SK-N-MC (cell line): ENCODE measurements at places on chromosomes 2 and 18.

DNA sequence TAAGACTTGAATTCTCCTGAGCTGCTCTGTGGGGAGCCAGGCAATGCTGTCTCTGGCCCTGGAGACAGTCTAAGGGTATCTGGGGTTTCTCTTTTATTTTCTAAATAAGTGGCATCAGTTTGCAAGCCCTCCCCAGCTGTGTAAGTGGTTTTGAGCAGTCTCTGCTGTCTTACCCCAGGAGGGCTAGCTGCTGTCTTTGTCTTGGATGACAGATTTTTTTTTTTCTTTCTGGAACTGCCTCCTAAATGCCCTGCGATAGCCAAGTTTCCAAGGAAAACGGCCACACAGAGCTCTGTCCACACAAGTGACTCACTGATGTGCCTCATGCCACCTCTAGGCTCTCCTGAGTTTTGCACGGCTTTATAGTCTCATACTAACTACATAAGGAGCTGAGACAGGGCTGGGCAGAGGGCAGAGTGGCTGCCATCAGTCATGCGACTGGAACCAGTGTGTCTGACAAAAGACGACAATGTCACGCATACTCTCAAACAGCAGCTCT lies 37.2 kb upstream of the THOC1 start:
- no peak for DNase-seq

GRCh38 chr2:23988371-23988770 lies 21.5 kb upstream of the MFSD2B start:
- no peak for DNase-seq

GRCh38 chr2:219423652-219424377 lies 5.6 kb downstream of the DES start:
- no peak for DNase-seq

- DNase-seq: no peak
Observed at GRCh38 chr2:119085613-119086012, 72.9 kb downstream of the C1QL2 start.

DNA sequence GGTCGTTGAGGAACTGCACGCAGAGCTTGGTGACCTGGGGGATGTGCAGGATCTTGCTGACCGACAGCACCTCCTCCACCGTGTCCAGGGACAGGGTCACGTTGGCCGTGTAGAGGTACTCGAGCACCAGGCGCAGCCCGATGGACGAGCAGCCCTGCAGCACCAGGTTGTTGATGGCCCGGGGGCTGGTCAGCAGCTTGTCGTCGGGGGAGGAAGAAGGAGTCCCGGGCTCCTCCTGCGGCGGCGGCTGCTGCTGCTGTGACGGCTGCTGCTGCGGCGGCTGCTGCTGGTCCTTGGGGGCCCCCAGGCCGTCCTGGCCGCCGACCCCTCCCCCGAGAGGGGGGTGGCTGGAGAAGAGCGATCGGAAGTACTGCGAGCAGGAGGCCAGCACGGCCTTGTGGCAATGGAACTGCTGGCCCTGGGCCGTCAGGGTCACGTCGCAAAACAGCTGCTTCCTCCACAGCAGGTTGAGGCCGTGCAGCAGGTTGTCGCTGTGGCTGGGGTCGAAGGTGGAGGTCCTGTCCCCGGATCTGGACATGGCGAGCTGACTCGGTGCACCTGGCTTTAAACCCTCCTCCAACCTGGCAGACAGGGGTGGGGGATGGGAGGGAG lies 2.7 kb downstream of the KLHL14 start:
- no peak for DNase-seq

GRCh38 chr2:70949086-70949485 lies 13.4 kb downstream of the ATP6V1B1 start:
- no peak for DNase-seq

DNA sequence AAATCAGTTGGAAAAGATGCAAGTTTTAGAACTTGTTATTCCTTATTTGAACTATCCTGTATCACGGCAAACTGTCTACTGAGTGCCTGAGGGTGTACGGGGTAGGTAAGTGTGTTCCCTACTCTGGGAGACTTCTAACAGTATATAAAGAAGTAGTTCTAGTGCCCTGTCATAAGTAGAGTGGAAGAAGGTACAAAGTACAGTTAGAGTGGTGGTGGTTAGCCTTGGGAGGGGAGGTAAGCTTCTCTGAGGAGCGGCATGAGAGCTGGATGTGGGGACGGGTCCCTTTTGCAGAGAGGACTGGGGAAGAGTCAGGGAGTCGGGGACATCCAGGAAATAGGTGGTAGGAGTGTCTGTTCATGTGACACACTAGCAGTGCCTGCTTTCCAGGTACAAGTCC lies 48.5 kb downstream of the DGKD start:
- DNase-seq: no peak

GRCh38 chr2:26692897-26693849 lies 651 bp downstream of the KCNK3 start:
- no peak for DNase-seq

DNA sequence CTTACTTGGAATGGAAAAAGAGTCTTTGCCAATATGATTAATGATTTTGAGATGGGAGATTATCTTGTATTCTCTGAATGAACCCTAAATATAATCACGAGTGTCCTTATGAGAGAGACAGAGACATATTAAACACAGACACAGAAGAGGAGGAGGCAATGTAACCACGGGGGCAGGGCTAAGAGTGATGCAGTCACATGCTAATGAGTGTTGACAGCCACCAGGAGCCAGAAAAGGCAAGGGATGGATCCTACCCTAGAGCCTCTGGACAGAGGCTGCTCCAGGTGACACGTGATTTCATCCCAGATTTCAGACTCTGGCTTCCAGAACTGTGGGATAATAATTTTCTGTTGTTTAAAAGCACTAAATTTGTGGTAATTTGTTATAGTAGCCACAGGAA lies 679.6 kb downstream of the MBD2 start:
- DNase-seq: no peak

DNA sequence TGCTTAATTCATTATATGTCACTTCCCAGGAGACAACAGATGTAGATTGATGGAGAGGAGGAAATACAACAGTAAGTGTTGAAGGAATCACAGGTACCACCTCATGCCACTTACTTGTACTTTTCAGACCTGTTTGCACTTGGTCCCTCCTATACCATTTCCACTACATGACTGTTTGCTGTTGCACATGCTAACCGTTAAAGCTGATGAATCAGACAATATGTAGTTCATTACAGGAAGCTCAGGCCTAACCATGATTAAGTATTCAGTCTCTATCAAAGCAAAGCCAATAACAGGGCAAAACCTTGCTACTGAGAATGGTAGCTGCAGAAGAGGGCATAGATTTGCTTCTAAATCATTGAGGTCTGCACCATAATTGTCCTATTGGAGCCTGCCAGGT lies 30.2 kb upstream of the GRP start:
- no peak for DNase-seq

GRCh38 chr2:44053052-44053451 lies 57.3 kb upstream of the LRPPRC start:
- DNase-seq: no peak

DNA sequence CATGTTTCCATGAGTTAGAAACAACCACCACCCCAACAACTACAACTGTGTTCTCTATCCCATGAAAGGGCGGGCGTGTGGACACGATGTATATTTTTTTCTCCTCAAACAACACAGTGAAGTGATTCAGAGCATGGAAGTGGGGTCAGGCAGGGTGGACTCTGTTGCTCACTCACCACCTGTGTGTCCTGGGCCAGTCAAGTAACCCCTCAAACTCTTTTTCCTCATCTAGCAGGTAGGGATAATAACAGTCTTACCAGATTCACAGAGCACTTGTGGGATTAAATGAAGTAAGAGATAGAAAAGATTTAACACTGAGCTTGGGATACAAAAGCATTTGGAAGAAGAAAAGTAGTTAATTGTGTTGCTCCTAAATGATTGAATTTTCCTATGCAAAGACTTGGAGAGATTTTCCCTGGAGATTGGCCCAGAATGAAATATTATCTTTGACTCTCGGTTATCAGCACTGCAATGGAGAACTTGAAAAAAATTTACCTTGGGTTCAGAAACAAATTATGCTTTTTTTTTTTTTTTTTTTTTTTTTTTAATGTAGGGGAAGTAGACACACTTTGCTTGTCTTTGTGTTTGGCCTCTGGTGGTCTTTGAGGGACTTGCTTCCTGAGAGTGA lies 161.9 kb upstream of the EPAS1 start:
- no peak for DNase-seq

GRCh38 chr18:71998547-71999097 lies 545.5 kb downstream of the CBLN2 start:
- DNase-seq: no peak

DNA sequence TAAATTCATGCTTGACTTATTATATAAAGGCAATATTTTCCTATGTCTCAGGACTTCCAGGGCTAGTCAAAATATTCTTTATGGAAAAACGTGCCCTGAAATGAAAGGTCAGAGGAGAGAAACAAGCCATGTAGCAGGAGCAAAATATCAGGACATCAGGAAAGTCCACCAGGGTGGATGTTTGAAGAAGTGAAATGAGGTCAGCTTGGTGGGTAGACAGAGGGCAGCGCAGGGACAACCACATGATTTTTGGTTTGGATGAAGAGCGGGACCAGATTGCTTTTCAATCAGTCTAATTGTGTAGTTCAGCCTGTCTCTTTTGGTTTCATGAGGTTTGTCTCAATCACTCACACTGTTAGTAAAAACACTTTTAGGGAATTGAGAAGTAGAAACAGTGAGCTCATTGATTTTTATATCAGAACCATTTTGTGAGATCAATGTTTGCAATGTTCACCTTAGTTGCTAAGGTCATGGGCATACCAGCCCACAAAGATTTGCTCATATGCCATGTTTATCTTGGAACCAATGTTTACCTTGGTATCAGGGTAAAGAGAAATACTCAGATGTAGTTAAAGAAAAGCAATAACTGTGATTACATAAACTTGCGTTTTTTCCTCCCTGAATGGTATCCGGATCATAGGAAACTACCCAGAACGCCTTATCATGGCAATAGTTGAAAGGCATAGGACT lies 32.1 kb downstream of the GKN2 start:
- DNase-seq: no peak
